ENCODE measurements at places on chromosomes 12 and 14. TPM values are rescaled to one million over a fixed set of nuclear protein-coding genes. Genes with fewer than 3 reads are reported as not detected.

ASCL1 gene
- not detected for total RNA-seq

CLMN gene
- 1.9 TPM for total RNA-seq

SLC25A21 gene
- total RNA-seq, result 1.0 TPM

KCNA1 gene
- total RNA-seq, result not detected

KIF26A gene
- 1.2 TPM for total RNA-seq

FOXN4 gene
- not detected for total RNA-seq

MUCL1 gene
- not detected for total RNA-seq

YY1 gene
- total RNA-seq, result 36.1 TPM

BHLHE41 gene
- 3.1 TPM for total RNA-seq

TAS2R7 gene
- total RNA-seq, result not detected

CLEC14A gene
- total RNA-seq, result 3.4 TPM

CACNA1C gene
- 4.3 TPM for total RNA-seq

KRT77 gene
- total RNA-seq, result not detected

ARHGAP9 gene
- total RNA-seq, result 2.2 TPM

PLBD1 gene
- 6.6 TPM for total RNA-seq

CALM1 gene
- 90.9 TPM for total RNA-seq

SERPINA12 gene
- total RNA-seq, result not detected

HAL gene
- not detected for total RNA-seq

TTC7B gene
- 26.4 TPM for total RNA-seq

REP15 gene
- not detected for total RNA-seq

OR6C65 gene
- total RNA-seq, result not detected

FAIM2 gene
- total RNA-seq, result 3.5 TPM

CBX5 gene
- 59.6 TPM for total RNA-seq

CD163L1 gene
- total RNA-seq, result 0.16 TPM

FSCB gene
- not detected for total RNA-seq

TMEM132D gene
- under 0.01 TPM for total RNA-seq

MYO1H gene
- total RNA-seq, result not detected

P2RX7 gene
- total RNA-seq, result not detected

TEX22 gene
- 1.4 TPM for total RNA-seq

ZNF891 gene
- 0.39 TPM for total RNA-seq

HOXC5 gene
- total RNA-seq, result 0.39 TPM

TAS2R50 gene
- 0.13 TPM for total RNA-seq

SCNN1A gene
- 1.3 TPM for total RNA-seq

Data from epithelial cell of alveolus of lung (primary cell).